ENCODE measurements at places on chromosomes 16 and 17.

DNA sequence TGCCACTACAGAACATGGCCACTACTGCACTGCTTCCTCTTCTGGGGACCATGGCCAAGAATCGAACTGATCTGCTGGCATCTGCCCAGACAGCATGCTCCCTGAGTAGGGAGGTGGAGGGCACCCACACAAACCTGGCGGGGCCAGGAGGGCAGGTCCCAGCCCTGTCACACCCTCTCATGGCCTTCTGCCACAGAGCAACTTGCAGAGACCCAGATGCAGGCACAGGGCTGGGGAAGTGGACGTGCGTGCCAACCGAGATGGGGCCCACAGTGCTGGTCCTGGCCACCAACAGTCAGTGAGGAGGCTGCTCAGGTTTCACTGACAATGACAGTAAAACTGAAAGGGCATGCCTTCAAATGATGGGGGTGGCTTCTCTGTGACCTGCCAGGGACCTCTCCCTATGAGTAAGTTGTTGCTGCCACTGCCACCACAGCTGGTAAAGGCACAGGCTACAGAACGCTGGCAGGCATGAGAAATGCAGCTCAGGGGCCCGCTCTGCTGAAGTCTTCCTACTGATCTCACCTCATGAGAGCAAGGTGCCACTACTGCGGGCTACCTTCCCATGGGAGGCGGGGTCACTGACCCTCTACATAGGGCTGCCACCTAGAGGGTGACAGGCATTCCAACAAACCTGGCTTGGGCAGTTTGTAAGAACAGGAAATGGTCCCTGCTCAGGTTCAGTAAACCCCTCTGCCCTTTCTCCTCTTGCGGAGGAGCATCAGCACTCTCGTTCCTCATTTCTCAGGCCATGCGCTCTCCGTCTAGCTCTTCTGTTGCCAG, 15.5 kb downstream of the HIC1 start:
- no peak for DNase-seq

DNA sequence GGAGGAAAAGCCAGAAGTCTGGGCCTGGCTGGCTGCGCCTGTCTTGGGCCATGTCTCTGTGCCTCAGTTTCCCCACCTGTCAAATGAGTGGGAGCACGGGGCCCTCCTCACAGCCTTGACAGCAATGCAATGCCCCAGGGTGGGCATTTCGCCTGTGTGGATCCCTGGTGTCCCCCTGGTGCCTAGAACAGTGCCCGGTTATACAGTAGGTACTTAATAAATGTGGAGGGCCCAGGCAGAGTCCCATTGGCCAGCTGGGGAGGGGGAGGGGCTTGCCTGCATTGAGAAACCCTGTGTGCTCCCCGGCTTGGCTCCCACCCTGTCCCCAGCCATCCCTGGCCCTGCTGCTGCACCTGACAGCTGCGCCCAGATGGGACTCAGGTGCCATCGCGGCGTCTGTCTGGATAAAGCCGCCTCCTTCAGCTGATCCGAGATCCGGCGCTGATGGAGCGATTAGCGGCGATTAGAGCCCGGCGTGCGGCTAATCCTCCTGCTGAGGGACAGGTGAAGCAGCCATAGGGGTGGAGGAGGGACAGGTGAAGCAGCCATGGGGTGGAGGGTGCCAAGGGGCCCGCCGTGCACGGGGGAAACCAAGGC, 12.4 kb downstream of the ZFPM1 start:
- DNase-seq, result no peak

GRCh38 chr17:44556166-44556831, 985 bp upstream of the FZD2 start:
- DNase-seq, result peak; percentile 42

DNA sequence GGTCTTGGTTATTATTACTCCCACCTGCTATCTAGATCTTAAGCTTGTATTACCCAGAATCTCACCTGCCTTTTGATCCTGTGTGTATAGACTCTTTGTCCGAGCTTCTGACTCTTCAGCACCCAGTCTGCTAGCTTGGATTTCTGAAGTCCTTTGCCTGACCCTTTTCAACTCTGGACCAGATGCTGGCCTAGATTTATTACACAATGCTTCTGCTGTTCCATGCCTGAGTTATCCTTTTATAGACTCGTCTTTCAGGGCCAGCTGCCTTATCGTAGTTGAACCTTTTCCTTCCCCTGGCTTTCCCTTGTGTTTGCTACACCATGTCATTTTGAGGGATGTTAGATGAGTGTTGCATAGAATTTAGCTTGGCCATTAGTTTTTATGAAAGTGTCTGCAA, 32.6 kb downstream of the RHOT1 start:
- DNase-seq, result no peak

DNA sequence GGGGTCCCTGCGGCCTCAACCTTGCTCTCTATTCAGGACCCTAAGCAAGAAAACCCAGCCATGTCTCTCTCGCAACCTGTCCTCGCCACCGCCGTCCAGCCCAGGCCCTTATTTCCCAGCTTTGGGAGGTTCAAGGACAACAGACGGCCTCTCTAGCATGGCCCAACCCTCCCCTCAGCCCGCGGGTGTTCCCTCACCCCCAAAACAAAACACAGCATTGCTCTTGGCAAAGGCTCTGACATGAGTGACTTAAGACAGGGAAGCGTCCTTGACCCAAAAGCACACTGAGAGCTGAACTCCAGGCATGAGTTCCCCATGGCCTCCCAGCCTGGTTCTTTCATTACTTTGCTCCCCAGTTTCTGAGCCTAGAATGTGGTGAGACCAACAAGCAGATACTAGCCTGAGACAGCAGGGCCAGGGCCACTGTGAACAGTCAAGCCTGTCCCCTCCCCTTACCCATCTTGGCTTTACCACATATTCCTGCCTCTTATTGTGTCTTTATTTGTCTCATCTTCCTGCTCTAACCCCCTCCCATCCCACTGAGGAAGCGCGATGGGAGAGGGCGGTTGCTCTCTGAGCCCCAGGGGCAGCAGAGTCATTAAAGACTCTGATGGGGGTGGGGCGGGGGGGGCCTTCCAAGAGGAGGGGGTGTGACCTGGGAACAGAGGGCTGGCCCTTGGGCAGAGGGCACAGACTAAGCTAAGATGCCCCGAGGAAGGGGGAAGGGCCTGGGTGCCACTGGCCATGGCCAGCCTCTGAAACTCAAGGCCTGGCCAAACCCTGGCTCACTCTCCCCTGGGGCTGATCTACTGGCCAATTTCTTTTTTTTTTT, 11.8 kb downstream of the SREBF1 start:
- DNase-seq, result no peak

DNA sequence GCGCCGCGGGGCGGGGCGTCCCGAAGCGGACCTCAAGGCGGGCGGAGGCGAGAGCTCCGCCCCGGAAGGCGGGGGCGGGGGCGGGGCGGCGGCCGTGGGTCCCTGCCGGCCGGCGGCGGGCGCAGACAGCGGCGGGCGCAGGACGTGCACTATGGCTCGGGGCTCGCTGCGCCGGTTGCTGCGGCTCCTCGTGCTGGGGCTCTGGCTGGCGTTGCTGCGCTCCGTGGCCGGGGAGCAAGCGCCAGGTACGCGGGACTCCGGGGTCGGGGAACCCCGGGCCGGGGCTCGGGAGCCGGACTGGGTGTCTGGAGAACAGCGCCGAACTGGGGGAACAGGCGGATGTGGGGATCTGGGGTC, at the start of gene TNFRSF12A:
Gene TNFRSF12A, plus strand, starts transcription at position 122 of the 357 bp plus-strand sequence. Its CDS starts 30 bp downstream, at position 152.
- DNase-seq, result peak; percentile 68

DNA sequence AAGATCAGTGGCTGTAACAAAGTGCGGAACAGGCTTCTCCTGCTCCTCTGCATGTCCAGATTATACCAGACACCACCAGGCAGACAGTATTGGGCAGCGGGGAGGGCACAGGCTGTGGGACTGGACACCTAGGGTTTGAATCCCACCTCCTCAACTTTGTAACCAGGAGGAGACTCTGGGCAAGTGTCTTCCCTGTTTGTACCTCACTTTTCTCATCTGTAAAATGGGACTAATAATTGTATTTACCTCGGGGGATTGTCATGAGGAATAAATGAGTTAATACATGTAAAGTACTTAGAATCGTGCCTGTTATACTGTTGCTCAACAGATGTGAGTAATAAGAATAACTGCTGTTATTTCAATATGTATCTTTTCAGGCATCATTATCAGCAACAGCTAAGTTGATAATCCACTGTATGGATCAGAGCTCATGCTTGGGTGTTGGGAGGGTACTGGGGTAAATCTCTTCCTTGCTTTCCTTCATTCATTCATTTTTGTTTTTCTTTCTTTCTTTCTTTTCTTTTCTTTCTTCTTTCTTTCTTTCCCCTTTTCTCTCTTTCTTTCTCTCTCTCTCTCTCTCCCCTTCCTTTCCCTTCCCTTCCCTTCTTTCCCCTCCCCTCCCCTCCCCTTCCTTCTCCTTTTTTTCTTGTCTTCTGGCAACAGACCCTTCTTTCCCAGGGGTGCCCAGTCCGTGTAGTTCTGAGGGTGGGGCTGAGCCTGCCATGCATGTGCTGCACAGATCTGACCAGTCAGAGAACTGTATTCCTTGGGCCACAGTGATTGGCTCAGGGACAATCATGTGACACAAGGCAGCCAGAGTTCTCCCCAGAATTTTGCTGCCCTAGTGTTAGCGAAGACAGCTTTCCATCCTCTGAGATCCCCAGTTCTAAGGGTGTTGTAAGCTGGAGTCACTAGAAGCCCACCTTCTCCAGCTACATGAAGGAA, 25.3 kb upstream of the BRD7 start:
- no peak for DNase-seq

- DNase-seq, result no peak
Observed at GRCh38 chr16:47590472-47590871, 129.3 kb downstream of the PHKB start.

GRCh38 chr17:82878527-82878926, 38.7 kb upstream of the ZNF750 start:
- no peak for DNase-seq

GRCh38 chr16:83040174-83040573, 413.4 kb downstream of the CDH13 start:
- no peak for DNase-seq

- no peak for DNase-seq
Observed at GRCh38 chr17:53527473-53527872, 295.3 kb upstream of the KIF2B start.

DNA sequence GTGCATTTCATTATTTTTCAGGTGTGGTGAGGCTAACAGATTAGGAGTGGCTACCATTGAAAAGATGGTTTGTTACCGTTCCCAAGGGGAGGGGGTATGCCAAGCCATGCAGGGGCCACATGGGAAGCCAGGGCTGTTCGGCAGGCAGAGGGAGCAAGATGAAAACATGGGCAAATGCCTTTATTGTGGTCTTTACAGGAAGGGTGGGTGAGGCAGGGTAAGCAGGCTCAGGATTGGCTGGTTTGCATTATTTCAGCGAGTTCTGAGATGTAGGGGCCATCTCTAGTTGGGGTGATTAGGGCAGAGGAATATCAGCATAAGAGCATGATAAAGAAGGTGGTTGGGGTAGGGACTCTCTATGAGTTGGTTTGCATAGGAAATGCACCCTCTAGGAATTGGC, 117.6 kb downstream of the CCT6B start:
- no peak for DNase-seq

- no peak for DNase-seq
Observed at GRCh38 chr17:45841186-45841585, 3.5 kb upstream of the SPPL2C start.

GRCh38 chr17:40224718-40225550, 5.8 kb downstream of the WIPF2 start:
- DNase-seq, result no peak

DNA sequence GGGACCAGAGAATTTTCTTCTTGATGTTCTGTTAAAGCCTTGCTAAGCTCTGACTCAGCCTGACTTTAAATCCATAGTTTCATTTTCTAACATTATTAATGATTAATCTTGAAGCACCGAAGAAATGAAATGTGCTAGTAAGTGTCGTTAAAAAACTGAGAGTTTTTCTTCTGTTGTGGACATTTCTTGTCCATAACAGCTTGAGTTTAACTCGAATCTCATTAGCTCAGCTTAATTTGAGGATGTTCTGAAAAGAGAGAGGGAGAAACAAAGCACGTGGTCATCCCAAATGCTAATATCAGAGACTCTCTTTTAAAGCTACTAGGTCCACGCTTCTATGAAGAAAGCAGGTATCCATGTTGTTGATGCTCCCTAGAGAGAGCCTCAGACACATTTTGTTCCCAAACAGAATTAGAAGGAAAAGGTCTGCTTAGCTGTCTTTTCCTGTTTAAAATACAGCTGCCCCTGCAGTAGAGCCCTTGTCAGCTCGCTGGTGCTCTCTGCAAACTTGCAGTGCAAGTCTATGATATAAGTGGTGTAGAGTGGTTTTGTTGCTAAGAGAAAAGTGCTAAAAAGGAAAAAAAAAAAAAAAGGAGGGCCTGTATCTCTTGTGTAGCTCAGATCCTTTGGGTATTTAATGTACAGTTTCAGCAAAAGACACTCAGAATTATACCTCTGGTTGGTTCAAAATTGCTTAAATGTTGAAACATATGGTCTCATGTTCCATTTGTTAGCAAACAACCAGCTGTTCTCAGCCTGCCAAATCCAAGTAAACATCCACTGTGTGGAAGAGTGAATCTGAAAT, 191.1 kb upstream of the TBX2 start:
- no peak for DNase-seq

DNA sequence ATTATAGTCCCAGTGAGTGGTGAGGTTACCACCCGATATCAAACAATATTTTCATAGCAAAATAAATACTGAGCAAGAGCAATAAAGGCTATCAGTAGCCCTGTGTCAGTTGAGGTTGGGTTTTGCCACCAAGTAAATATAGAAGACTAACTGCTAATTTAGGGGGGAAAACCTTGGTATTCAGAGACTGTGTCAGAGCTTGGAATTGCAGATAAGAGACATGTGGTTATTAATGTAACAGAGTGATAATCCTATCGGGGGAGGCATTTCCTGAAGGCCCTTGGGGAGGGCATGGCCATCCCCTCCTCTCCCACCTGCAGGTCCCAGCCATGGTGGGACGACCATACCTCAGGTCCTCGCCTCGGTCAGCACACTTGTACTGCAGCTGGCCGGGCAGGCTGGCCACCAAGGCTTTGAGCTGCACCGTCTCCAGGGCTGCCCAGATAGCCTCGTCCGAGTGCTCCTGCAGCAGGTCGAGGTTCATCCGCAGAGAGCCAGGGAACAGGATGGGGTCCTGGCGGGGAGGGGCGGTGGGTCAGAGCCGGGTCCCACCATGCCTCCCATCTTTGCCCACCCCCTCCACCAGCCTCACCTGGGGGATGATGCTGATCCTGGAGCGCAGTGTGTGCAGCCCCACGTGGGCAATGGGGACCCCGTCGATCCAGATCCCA, 68.9 kb downstream of the ABCC6 start:
- DNase-seq, result no peak
